ENCODE measurements at places on chromosomes 2 and 18. TPM values are rescaled to one million over a fixed set of nuclear protein-coding genes. Genes with fewer than 3 reads are reported as not detected.

Gene GALM
- 1.0 TPM for total RNA-seq

GRCh38 chr2:220273082-220273481 lies 645.7 kb downstream of the SLC4A3 start:
- DNase-seq: no peak

Gene MTIF2
- 25.2 TPM for total RNA-seq

- no peak for DNase-seq
Measured at GRCh38 chr2:139080244-139080643, 300.1 kb upstream of the NXPH2 start.

Gene SLC9A4
- 0.12 TPM for total RNA-seq

GRCh38 chr2:11093467-11093866 lies 61.8 kb upstream of the SLC66A3 start:
- DNase-seq: no peak

Gene WDCP
- total RNA-seq: 22.3 TPM

Gene COLEC11
- not detected for total RNA-seq

DNA sequence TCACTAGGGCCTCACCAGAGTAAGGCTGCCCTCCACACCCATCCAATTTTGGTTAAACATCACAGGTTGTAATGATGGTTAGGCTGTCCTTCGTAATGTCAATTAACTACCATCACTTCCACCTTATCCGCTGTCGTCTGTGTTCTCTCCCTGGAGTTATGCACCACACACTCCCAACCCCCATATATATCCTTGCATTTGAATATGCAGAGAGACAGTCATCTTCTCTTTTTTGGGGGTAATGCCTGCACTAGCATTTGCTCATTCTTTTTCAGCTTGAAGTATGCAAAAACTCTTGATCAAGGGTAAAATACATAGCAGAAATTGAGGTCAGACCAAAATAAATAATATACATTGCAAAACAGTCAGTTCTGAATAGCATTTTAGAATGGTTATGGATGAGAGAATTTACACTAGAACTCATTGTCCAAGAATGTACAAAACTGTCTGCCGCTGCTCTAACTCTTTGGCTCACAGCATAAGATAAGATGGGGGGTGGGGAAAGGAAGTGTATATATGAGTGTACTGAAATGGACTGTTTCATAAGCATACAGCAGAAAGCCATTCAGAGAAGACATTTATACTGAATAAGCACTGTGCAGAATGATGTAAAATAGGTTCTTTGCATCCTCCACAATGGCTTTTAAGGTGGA lies 397.8 kb upstream of the CHST9 start:
- DNase-seq: no peak

Gene TBR1
- not detected for total RNA-seq

Gene RNU2-63P
- 8.2 TPM for total RNA-seq

Gene GAL3ST2
- total RNA-seq: 0.42 TPM

DNA sequence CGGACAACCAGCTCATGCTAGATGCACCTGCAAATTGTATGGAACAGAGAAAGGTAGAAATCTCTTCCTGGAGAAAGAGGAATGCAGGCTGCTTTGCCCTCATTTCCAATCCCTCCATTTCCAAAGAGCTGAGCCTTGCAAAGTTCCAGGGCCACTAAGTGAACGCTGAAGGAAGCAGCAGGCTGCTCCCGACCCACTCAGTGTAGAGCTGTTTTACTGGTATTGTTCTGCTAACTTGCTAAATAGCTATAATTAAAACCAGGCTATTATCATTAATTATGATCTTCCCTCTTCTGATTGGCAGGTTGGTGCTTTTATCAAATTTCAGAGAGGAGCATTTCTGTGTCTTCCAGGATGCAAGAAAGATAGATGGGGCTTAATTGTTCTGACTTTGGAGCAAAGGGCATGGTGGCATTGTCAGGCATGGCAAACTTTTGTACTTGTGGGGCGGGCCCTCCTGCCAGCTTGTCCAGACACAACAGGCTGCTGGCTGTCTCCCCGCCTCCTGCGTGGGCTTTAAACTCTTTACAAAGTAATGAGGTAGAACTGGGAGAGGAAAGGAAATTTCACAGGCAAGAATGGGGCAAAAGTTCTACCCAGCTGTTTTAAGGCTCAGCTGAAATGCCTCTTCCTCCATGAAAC lies 40.2 kb downstream of the ALK start:
- DNase-seq: no peak

DNA sequence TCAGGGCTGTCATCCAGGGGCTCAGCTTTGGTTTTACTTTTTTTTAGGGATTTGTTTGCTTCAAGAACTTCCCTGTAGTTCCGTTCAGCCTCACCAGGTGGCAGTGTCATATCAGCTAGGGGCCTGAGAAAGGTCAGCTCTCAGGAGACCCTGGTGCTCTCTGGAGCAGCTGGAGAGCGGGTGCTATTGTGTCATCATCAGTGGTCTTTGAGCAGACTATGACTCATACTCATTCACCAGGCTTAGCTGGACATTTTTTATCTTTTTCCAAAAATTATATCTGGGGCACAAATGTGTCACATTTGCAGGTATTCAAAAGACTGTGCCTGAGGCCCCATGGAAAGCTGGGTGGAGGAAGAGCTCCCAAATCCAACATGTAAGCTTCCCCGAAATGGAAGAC lies 24.4 kb downstream of the ZNF892 start:
- DNase-seq: peak; percentile 91

Gene EFR3B
- 22.9 TPM for total RNA-seq

- DNase-seq: no peak
Measured at GRCh38 chr18:21053127-21053526, 58.5 kb downstream of the ROCK1 start.

DNA sequence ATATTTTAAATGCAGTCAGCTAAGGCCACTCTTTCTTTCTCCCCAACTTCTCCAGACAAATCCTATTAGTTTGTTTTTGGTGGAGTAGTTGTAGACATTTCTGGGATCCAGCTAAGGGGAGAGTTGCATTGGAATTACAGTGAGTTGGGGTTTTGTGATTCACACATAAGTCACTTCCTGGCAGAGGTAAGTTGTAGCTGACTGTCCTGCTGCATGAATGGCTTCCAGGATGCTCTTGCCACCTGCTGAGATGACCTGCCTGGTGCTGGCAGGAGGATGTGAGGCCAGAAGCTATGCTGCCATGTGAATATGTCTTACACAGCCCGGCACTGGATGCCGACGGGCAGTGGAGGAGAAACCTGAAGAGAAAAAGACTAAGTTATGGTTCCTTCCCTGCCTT lies 243.7 kb downstream of the TDRD15 start:
- DNase-seq: no peak

Gene PROM2
- total RNA-seq: 5.4 TPM

DNA sequence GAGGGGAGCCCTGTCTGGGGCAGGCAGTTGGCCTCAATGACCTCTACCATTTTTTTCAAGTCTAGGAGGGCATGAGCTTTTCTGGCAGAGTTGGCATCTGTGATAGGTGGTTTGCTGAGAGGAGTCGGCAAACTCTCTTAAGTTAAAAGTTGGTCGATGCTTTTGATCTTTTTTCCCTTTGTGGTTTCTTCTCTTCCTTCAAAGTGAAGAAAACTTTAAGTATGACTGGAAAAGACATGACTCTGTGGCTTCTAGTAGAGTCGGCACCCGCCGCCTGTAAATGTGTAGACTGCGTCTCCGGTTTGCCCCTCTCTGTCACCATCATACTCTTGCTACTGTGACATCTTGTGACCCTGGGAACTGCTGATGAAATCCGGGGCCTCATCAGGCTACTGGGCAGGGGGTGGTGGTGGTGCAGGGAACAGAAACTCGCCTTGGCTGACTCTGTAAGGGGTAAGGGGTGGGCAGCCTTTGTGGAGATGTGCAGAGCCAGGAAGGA lies 21.1 kb downstream of the INPP5D start:
- DNase-seq: no peak

DNA sequence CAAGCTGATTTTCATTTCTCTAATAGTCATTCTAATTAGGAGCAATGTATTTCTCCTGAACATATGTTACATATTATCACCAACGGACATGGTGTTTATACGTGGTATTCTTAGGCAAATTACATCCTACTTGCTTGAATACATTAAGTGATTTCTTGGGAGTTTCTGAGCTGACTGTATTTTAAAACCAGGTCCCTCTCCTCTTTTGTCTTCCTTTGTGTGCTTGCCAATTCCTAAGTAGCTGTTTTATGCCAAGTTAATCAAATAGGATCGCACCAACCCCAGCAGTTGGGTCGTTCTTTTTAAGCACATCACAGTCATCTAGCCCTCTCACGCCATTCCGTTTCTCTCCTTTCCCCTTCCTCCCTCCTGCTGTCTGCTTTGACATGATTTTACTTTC lies 75.4 kb upstream of the MAP2 start:
- no peak for DNase-seq

DNA sequence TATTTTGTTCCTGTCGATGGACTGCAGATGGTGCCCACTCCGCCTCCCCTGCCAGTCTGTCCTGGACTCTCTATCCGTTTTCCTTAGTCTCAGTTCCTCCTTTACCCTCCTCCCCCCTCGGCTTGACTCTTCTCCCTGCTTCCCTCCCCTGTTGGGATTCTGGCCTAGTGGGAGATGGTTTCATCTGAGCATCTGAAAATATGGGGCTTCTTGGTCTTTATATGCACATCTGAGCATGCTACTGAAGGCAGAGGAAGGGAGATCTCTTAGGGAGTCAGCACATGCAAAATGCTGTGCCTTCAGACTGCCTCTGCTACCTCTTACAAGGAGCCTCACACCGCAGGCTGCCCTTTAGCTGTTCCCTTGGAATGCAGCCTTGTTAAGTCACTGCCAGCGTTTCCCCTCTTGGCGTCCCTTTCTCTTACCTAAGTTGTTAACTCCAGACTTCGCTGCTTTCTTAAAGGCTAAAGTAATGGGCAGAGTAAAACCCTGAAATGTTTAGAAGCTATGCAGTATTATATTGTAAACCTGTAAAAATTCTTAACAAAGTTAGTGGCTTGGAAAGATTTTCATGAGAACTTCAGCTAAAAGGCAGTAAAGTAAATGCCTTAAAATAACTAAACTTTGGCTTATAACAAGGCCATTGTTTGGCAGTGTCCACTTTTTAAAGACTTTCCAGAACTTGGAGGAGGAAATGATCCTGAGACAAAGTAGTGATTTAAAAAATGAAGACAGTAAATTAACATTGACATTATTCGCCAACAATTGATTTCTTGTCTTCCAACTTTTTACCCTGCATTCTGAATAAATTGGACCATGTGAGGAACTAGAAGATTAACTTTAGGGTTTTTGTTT lies 49.8 kb downstream of the LDLRAD4 start:
- DNase-seq: no peak

DNA sequence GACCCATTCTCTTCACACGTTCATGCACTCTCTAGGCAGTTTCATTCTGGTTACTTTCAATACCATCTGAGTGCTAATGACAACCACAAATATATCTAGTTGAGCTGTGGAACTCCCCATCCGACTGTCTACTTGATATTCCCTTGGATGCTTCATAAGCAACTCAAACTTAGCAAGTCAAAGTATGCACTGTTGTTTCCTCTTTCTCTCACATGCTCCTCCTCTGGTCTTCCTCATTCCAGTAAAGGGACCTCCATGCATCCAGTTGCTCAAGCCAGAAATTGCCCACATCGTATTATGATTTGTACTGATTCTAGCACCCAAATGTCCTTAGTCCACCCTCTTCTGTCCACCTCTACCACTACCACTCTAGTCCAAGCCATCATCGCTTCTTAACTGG lies 22.3 kb downstream of the SEMA4F start:
- no peak for DNase-seq

DNA sequence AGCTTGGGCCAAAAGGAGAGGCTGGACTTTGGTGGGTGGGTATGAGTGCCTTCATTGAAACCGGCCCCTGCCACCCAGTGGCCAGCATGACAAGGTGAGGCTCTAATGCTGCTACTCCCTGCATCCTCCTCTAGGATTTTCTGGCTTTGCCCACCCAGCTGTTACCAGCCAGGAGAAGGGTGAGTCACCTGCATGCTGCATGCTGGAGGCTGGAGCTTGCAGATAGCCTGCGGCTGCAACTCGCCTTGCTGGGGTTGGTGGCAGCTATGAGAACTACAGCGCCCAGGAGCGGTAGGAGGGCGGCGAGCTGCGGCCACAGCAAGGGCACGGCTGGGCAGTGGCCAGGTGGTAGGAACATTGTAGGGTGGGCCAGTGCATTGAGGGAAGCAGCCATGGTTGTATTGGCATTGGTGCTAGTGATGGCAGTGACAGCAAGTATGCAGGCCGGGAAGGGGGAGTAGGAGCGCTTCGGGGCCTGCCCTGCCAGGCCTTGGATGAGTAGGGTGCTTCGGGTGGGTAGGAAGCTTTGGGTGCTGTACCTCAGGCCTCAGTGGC lies 75.4 kb upstream of the SLC35G4 start:
- DNase-seq: no peak

Gene PROKR1
- 0.83 TPM for total RNA-seq

DNA sequence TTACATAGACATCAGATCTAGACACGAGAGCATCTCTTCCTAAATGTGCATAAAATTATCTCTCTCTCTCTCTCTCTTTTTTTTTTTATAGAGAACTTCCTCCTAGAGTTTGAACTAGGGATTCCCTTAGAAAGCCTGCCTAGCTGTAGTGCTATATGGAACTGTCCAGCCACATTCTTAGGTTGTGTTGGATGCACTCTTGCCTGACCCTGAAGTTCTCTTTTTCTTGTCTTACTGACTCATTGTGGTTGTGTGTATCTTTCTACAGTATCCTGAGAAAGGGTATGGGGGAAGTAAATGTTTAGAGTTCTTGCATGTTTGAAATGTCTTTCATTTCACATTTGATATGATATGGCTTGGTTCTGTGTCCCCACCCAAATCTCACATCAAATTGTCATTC lies 368.2 kb downstream of the CDH2 start:
- no peak for DNase-seq

Gene RNF181
- 75.1 TPM for total RNA-seq

GRCh38 chr18:48897531-48897930 lies 53.2 kb downstream of the SMAD7 start:
- no peak for DNase-seq

GRCh38 chr2:63692002-63692606 lies 103.3 kb downstream of the MDH1 start:
- DNase-seq: no peak

DNA sequence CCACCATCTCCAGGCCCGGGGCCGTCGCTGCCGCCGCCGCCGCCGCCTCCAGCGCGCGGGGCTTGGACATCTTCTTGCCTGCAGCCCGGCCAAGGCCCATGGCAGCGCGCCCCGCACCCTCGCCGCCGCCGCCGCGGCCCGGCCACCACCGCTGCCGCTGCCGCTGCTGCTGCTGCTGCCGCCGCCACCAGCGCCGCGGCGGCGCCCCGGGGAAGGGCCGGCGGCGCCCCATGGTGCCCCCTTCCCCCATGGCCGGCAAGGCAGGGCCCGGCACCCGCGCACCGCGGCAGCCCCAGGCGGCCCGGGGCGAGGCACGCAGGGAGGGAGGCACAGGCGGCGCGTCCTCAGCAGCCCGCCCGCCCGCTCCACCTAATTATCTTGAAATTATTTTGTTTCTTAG lies 3057.4 kb downstream of the RPIA start:
- peak; percentile 58 for DNase-seq

Gene C2orf69
- 27.3 TPM for total RNA-seq

DNA sequence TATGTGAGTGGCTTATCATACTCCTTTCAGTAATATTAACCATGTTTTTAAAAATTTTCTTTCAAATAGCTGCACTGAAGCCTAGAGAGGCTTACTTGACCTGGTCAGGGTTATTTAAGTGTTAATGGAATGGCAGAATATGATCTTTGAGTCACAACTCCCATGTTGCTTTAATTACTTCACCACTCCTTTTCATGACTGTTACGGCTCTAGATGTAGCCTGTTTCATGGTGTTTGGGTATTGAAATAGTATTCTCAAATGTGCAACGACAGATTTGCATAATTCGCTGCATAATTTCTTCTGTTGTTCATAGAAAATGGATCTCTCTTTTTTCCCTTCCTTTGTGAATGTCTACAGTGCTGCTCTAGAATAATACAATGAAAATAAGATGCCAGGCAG lies 51.6 kb upstream of the PLA2R1 start:
- no peak for DNase-seq

- DNase-seq: no peak
Measured at GRCh38 chr2:172262486-172262885, 159.8 kb upstream of the DLX2 start.

Measured in glutamatergic neuron (in vitro differentiated cells).